Stimulated activated CD4-positive, alpha-beta T cell treated with anti-CD3 and anti-CD28 coated beads, Interleukin-12 subunit alpha, Interleukin-12 subunit beta, amount 100 ng/mL, for 24 hours (primary cell): ENCODE measurements at places on chromosomes 11 and 22.

DNA sequence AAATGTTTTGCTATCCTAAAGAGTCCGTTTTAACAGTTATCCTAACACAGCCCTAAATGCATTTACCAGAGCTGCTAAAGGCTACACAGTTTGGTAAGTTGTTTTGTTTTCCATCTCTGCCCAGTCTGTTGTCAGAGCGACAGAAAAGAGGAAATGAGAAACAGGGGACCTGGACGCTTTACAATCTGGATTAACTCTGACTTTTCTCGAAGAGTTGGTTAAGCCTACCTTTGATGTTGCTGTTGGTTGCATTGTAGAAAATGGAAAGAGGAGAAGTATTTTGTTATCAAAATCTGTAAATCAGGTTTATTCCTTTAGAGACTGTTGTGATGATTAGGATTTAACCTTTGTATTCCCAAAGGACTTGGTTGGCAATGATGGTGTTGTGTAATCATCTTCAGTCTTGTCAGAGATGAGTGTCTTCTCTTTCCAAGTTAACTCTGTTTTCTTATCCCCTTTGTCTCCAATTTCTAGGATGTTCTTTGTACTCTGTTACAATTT, 481 bp downstream of the ANGPTL5 start:
- no peak for DNase-seq

- DNase-seq, result no peak
These were observed 19.3 kb upstream of the RASL10A start for GRCh38 chr22:29334696-29335344.

DNA sequence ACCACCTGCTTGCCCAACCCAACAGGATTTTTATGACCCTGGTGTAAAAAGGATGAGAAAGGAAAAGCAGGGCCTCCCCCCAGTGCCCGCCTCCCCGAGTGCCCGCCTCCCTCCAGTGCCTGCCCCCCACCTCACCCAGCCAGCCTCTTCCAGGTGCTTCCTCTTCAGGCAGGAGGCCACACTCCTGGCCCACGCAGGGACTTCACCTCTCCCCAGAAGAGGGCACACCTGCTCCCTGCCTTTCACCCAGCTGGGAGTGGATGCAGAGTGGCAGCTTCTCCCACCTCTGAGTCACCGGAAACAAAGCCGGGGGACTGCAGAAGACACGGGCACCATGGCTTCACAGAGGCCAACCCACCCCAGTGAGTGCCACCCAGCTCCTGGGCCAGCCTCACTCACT, 16.1 kb downstream of the CPT1A start:
- DNase-seq, result no peak

- no peak for DNase-seq
These were observed 89.5 kb upstream of the ISX start for GRCh38 chr22:34976474-34976873.

GRCh38 chr11:46668480-46669085, 31.8 kb downstream of the ARHGAP1 start:
- no peak for DNase-seq

DNA sequence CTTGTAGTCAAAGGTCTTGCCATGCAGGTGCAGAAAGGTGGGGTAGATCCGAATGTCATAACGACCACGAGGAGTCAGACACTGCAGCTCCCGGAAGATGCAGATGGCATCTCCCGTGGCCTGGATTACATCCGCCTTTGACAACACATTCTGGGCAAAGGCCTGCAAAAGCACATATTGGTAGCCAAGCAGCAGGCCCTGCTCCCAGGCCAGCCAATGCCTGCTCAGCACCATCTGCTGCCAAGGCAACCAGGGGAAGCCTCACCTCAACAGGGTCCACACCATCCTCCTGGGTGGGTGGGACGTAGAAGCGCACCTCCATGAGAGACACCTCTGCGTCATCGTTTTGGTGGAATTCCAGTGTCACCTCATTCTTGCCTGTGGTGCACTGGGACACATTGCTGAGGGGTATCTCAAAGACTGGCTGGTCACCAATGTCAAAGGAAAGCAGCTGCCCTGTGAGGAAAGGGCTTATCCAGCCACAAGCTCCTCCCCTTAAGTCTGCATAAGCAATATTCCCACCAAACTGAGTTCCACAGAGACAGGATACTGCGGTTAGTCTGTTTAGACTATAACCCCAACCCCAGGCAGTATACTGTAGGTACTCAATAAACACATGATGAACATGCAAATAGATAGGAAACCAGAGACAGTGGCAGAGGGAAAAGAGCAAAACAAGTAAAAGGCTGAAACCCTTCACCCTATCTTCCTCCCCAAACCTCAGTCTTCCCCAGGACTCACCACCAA, 2.8 kb downstream of the SSRP1 start:
- DNase-seq, result no peak

DNA sequence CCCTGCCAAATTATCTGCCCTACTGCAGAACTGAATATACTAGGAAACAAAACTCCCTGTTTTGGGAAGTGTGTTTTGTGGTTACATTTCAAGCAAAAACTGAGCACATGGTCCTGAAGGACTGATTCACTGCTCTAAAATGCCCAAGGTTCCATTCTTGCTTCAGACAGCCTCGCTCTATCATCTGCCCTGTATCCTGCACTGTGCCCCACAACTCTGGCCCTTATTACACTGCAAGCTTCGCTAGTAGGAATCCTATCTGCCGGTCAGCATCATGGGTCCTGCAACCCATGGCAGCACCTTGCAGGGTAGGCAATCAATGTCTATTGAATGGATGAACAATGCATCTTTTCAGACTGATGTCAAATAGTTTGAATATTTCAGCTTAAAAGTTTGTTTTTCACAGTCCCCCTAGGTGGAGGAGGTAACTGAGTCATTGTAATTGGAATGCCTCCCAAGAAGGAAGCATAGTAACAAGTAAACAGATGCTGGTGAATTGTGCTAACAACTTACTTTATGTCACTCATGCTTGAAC, 21.3 kb downstream of the LAYN start:
- DNase-seq, result no peak

- DNase-seq, result no peak
These were observed 355.9 kb upstream of the RAG2 start for GRCh38 chr11:36953976-36954375.

- DNase-seq, result no peak
These were observed 32.1 kb upstream of the PRODH start for GRCh38 chr22:18968011-18968749.

DNA sequence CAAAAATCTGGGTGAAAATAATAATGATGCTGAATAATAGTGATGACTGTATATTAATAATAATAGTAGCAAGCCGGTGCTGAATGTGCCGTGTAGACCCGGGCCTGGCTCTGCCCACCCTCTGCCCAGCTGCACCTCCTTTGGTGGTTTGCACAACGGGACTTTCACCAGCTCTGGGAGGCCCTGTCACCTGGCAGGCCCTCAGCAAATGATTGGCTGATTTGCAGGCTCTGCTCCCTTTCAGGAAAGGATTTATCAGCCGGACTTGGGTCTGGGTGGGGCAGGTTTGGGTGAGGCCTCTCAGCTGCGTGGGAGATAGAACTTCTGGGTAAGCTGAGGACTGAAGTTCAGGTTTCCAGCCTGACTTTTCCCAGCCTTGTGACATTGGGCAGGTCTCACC, 21.4 kb downstream of the KIAA1671 start:
- DNase-seq, result no peak

DNA sequence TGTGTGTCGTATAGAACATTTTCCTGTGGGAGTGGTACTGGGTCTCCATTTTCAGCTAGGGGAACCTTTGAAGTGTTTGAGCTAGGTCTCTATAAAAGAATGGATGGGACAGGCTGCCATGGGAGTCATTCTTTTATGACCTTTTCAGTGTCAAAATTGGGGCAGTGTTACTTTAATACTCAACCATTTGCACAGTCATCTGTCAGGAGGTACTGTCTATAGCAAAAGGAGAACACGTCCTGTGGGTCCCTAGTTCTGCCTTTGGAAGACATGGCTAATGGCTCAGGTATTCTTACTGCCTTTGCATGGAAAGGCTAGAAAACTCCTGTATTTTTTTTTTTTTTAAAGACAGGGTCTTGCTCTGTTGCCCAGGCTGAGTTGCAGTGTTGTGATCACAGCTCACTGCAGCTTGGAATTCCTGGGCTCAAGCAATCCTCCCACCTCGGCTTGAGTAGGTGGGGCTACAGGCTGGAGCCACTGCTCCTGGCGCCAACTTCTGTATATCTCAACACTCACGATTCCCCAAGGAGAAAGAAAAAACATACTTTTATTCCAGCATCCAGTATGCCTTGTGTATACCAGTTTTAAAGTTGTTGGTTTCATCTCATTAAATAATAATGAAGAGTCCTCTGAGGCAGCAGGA, 2.1 kb upstream of the ATF4 start:
- DNase-seq, result no peak

DNA sequence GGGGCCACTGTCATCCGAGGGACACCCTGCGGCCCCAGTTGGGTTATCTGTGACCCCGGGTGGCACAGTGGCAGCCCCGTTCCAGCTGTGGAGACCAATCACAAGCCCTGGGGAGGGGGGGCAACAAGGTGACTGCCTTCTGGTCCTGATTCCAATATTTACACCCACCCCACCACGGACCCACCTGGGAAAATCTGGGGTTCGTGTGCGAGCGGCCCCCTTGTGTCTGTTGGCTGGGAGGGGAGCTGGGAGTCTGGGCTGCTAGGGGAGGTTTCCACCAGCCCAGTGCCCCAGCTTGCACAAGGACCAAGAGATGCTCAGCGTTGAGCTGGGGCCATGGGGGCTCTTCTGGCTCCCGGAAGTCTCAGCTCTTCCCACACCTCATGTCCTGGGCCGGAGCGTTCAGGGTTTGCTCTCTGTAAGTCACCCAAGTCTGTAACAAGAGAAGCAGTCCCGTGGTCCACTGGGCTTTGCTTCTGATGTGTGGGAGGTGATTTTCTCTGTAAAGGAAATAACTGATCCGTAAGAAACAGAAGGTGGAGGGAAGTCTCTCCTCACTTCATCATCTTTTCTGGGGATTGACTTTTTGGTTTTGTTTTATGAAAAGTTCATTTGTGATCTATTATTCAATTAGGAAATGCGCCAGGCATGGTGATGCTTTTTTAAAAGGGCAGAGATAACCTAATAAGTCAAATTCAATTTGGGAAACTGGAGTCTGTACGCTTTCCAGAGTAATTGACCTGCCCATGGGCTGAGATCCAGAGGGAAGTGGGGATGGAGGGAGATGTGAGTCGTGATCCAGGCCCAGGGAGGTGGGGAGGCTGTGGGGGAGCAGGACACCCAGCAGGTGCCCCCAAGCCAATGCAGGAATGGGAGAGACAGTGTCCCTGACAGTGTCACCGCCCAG, 22.4 kb upstream of the GAL start:
- no peak for DNase-seq

GRCh38 chr22:23718371-23719165, 27.8 kb downstream of the RGL4 start:
- DNase-seq, result no peak

DNA sequence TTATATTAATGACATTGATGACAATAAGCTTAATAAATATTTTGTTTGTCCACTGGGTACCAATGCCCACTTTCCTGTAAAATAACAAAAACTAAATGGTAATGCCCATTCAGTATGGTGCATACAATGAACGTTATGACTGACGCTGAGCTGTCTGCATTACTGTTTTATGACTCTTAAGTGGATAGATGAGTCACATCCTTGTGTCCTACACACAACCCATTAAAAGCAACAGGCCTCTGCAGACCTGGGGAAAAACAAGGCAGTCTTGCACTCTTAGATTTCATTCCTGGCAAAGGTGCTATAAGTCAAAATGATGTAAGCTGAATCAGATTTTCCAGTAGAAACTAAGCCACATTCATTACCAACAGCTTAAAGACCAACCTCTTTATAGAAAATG, 176.3 kb upstream of the TMEM45B start:
- no peak for DNase-seq

GRCh38 chr22:45254388-45254787, 13.7 kb upstream of the KIAA0930 start:
- no peak for DNase-seq

- no peak for DNase-seq
These were observed 2.5 kb downstream of the GLYATL1 start for GRCh38 chr11:58941838-58942237.

GRCh38 chr11:83409891-83410290, 123.7 kb upstream of the CCDC90B start:
- no peak for DNase-seq
